Karpas-422 (cell line): ENCODE measurements at places on chromosomes 11 and 22. TPM values are rescaled to one million over a fixed set of nuclear protein-coding genes. Genes with fewer than 3 reads are reported as not detected.

The ZP1 gene
- not detected in 2 replicates for total RNA-seq

The OR4A16 gene
- total RNA-seq: not detected in 2 replicates

The HIC2 gene
- total RNA-seq: 4.4 and 5.8 TPM in 2 replicates

The TIGD3 gene
- total RNA-seq: 0.11 and 0.83 TPM in 2 replicates

The OPCML gene
- total RNA-seq: not detected in 2 replicates

The CALCA gene
- total RNA-seq: not detected in 2 replicates

The GLYATL1 gene
- total RNA-seq: not detected in 2 replicates

GRCh38 chr11:114131461-114131864, 72.0 kb downstream of the ZBTB16 start:
- H3K27ac ChIP-seq: no peak overlapping the region
- H3K4me1 ChIP-seq: no peaks in the 10 kb centered on the region
- no peaks in the 10 kb centered on the region for H3K36me3 ChIP-seq
- no peaks in the 10 kb centered on the region for H3K27me3 ChIP-seq
- H3K4me3 ChIP-seq: no peak overlapping the region

GRCh38 chr11:118277312-118277711, 13.2 kb upstream of the MPZL2 start:
- no peaks in the 10 kb centered on the region for H3K27me3 ChIP-seq
- H3K36me3 ChIP-seq: no peaks in the 10 kb centered on the region
- no peak for DNase-seq
- H3K4me1 ChIP-seq: no peaks in the 10 kb centered on the region

GRCh38 chr11:119584193-119585042, 144.6 kb downstream of the NECTIN1 start:
- no peak overlapping the region for H3K4me3 ChIP-seq
- no peak for DNase-seq
- H3K27me3 ChIP-seq: no peaks in the 10 kb centered on the region
- H3K4me1 ChIP-seq: no peaks in the 10 kb centered on the region
- H3K27ac ChIP-seq: no peak overlapping the region
- H3K36me3 ChIP-seq: no peaks in the 10 kb centered on the region

DNA sequence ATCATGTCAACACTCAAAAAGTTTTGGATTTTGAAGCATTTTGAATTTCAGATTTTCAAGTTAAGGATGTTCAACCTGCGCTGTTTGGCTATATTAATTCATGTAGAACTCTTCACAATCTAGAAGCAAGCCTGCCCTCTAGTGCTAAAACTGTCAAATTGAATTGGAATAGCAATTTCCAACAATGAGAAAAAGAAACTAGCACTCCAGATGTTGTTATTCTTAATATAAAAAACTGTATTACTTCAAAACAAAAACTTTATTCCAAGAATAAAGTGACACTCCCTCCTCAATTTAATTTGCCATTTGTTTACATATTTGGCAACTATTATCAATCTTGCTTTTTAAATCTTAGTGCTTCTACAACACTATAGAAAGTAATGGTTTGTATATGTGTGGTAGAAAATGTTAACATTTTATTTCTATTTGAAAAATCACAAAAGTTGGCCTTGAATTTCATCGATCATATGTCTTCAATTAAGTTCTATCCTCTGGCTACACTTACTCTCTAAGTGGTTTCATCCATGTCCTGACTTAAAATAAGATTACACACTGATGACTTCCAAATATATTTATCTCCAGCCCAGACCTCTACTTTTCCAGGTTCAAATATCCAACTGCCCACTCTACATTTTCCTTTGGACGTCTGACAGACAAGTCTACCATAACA, 36.6 kb downstream of the DCUN1D5 start:
- DNase-seq: peak; percentile 81
- no peak overlapping the region for H3K27ac ChIP-seq
- H3K27me3 ChIP-seq: no peaks in the 10 kb centered on the region
- no peak overlapping the region for H3K4me3 ChIP-seq
- H3K4me1 ChIP-seq: no peaks in the 10 kb centered on the region

GRCh38 chr22:46010207-46010867, 33.4 kb upstream of the WNT7B start:
- no peak overlapping the region for H3K27ac ChIP-seq
- H3K4me3 ChIP-seq: no peak overlapping the region
- no peak for DNase-seq
- no peaks in the 10 kb centered on the region for H3K27me3 ChIP-seq

- DNase-seq: no peak
- H3K27me3 ChIP-seq: no peaks in the 10 kb centered on the region
- H3K4me3 ChIP-seq: no peak overlapping the region
- H3K27ac ChIP-seq: no peak overlapping the region
These were observed 89.3 kb downstream of the NECTIN1 start for GRCh38 chr11:119639642-119640205.

GRCh38 chr11:46342239-46342638, 5.0 kb upstream of the DGKZ start:
- DNase-seq: no peak
- H3K27me3 ChIP-seq: no peaks in the 10 kb centered on the region
- H3K4me1 ChIP-seq: peaks cover 32% of the 10 kb centered on the region
- H3K36me3 ChIP-seq: no peaks in the 10 kb centered on the region
- H3K27ac ChIP-seq: no peak overlapping the region

DNA sequence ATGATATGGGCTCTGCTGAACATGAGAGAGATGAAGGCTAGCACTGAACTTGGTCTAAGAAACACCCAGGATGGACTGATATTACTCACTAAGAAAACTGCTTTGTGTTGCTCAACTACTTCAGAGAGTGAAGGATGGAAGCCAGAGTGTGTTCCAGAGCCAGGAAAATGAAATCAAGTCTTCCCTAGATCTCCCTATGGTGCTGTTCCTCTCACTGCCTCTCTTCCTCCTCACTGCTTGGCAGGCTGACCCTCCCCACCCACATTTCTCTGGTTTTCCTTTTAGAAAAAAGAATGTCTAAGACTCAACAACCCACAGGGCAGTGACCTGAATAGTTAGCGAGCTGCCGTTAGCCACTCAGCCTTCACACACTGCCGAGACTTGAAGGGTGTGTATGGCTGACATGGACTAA, 65.6 kb downstream of the CCDC81 start:
- H3K27me3 ChIP-seq: no peaks in the 10 kb centered on the region
- H3K4me3 ChIP-seq: no peak overlapping the region
- H3K36me3 ChIP-seq: no peaks in the 10 kb centered on the region

DNA sequence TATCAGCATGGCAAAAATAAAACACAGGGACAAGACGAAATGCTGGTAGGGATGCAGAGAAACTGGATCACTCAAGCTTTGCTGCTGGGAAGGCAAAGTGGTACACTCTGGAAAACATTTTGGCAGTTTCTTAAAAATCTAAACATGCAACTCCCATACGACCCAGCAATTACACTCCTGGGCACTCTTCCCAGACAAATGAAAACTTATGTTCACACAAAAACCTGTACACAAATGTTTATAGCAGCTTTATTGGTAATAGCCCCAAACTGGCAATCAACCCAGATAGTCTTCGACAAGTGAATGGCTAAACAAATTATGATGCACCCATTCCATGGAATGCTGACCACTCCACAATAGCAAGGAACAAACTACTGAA, 35.8 kb upstream of the PRR5 start:
- DNase-seq: no peak
- H3K36me3 ChIP-seq: no peaks in the 10 kb centered on the region
- no peak overlapping the region for H3K4me3 ChIP-seq
- no peaks in the 10 kb centered on the region for H3K4me1 ChIP-seq

GRCh38 chr11:73163638-73164174, 21.6 kb upstream of the FCHSD2 start:
- H3K27me3 ChIP-seq: no peaks in the 10 kb centered on the region
- peak overlapping the region; percentile 94 for H3K27ac ChIP-seq
- no peak overlapping the region for H3K4me3 ChIP-seq
- peaks cover 65% of the 10 kb centered on the region for H3K4me1 ChIP-seq

DNA sequence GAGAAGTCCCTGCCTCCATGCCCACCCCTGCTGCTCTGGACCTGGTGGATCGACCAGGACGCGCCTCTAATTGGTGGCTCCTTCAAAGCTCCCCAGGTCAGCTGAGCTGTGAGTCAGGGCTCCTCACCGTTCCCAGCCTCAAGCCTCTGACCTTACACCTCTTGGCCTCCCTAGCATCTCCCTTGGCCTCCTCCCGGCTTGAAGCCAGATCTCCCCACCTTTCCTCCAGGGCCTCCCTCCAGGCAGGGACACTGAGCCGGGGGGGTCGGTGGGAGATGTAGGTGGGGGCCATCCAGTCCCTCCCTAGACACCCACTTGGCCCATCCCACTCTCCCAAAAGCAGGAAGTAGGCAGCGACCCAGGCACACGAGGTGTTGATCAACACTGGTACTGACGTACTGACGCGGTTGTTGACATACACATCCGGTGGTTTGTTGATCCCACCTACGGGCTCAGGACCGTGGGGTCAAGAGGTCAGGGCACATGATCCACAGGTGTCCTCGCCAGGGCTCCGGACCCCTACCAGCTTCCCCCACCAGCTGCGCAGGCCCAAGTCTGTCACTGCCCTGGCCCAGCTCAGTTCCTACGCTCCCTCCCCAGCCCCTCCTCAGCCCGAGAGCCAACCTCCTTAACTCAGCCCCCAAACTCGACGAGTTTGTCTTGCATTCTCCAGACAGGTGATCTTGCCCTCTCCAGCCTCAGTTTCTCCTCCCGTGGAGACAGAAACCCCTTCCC, 802 bp downstream of the ATG2A start:
- peaks cover 39% of the 10 kb centered on the region for H3K4me1 ChIP-seq
- H3K36me3 ChIP-seq: peaks cover 4% of the 10 kb centered on the region; the same call in 1 of the 2 replicates
- peak overlapping the region; percentile 75 for H3K4me3 ChIP-seq
- no peaks in the 10 kb centered on the region for H3K27me3 ChIP-seq
- H3K27ac ChIP-seq: peak overlapping the region; percentile 41
- DNase-seq: peak; percentile 68

DNA sequence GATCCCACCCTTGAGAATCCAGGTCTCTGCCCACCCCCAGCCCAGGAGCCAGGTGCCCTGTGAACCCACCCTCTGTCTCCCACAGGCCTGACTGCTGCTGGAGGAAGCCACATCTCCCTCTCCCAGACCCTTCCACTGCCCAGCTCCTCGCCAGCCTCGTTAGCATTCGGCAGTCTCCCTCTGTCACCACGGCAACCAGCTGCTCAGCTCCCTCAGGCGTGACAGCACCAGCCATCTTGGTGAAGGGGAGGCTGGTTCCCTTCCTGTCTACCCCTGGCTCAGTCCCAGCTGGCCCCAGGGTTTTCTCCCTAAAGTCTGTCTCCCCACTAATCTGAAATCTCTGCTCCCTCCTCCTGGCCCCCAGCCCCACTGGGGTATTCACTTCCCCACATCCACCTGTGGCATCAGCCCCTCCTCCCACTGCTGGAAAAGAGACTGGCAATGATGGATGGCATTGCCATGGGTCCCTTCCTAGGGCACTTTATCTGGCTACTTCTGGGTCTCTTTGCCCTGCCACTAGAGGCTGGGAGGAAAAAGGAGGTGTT, 28.1 kb downstream of the NRXN2 start:
- peaks cover 11% of the 10 kb centered on the region for H3K4me1 ChIP-seq
- no peak overlapping the region for H3K27ac ChIP-seq
- DNase-seq: peak; percentile 77
- no peaks in the 10 kb centered on the region for H3K36me3 ChIP-seq
- no peaks in the 10 kb centered on the region for H3K27me3 ChIP-seq

- H3K4me1 ChIP-seq: no peaks in the 10 kb centered on the region
- no peak overlapping the region for H3K27ac ChIP-seq
- DNase-seq: peak; percentile 56
- H3K4me3 ChIP-seq: no peak overlapping the region
- H3K27me3 ChIP-seq: no peaks in the 10 kb centered on the region
These were observed 796.3 kb upstream of the RAG2 start for GRCh38 chr11:37394236-37394870.
